Right lobe of liver (tissue), 6 donors: ENCODE measurements at places on chromosomes 4 and X. TPM values are rescaled to one million over a fixed set of nuclear protein-coding genes. Genes with fewer than 3 reads are reported as not detected.

The CDS1 gene
- total RNA-seq, result 0.12 TPM

The CYSLTR1 gene
- total RNA-seq, result 0.37 TPM

The KLHL4 gene
- total RNA-seq, result 0.86 TPM

The CYP4V2 gene
- total RNA-seq, result 86.4 TPM

The FMR1NB gene
- not detected for total RNA-seq

The DUSP21 gene
- total RNA-seq, result not detected

The TMPRSS11D gene
- not detected for total RNA-seq

The RRAGB gene
- total RNA-seq, result 4.2 TPM

The RPL9 gene
- total RNA-seq, result 1,546 TPM

The GPR101 gene
- not detected for total RNA-seq

The LIMCH1 gene
- total RNA-seq, result 26.9 TPM

The RGN gene
- total RNA-seq, result 44.6 TPM

The GPR173 gene
- total RNA-seq, result 0.51 TPM

The CHRDL1 gene
- total RNA-seq, result 0.05 TPM

The CLCN4 gene
- total RNA-seq, result 3.8 TPM

The VSIG4 gene
- total RNA-seq, result 50.2 TPM

The UCHL1 gene
- total RNA-seq, result 0.44 TPM

The SPATA4 gene
- not detected for total RNA-seq

The PLS3 gene
- 107 TPM for total RNA-seq

The PAGE2B gene
- total RNA-seq, result not detected

The USP17L27 gene
- not detected for total RNA-seq

The MUC7 gene
- not detected for total RNA-seq

The MAGEA1 gene
- not detected for total RNA-seq

The GPC3 gene
- 6.8 TPM for total RNA-seq

The EDA gene
- total RNA-seq, result 2.7 TPM

The TENM3 gene
- 0.18 TPM for total RNA-seq

The GALNTL6 gene
- not detected for total RNA-seq

The PDZD4 gene
- total RNA-seq, result 0.61 TPM

The TBC1D14 gene
- 32.9 TPM for total RNA-seq

The MAGEB17 gene
- not detected for total RNA-seq

The GSX2 gene
- not detected for total RNA-seq

The FAM53A gene
- total RNA-seq, result 0.73 TPM

The SLC10A4 gene
- total RNA-seq, result not detected

The F11 gene
- total RNA-seq, result 179 TPM

The DCAF12L2 gene
- total RNA-seq, result not detected

The SULT1E1 gene
- 11.0 TPM for total RNA-seq

The GUCY1A1 gene
- 6.3 TPM for total RNA-seq

The CFI gene
- 435 TPM for total RNA-seq

The ADD1 gene
- 99.9 TPM for total RNA-seq

The NPY2R gene
- total RNA-seq, result not detected

The ASMT gene
- not detected for total RNA-seq

The COL25A1 gene
- 3.8 TPM for total RNA-seq

The TLR10 gene
- total RNA-seq, result 0.44 TPM

The NIPAL1 gene
- total RNA-seq, result 5.6 TPM

The TMEM31 gene
- 0.37 TPM for total RNA-seq

The PNMA3 gene
- total RNA-seq, result 0.74 TPM

The SNCA gene
- 0.92 TPM for total RNA-seq

The CXCL13 gene
- 9.3 TPM for total RNA-seq

The ATP8A1 gene
- total RNA-seq, result 1.0 TPM

The SLC25A53 gene
- 3.5 TPM for total RNA-seq

The BOD1L1 gene
- 13.8 TPM for total RNA-seq

The SMIM31 gene
- total RNA-seq, result not detected

The TLR2 gene
- 13.1 TPM for total RNA-seq

The RTL5 gene
- total RNA-seq, result 1.2 TPM

The CYLC1 gene
- not detected for total RNA-seq

The SORCS2 gene
- 2.9 TPM for total RNA-seq

The SPANXN4 gene
- not detected for total RNA-seq
